ENCODE measurements at places on chromosomes 1 and 21.

GRCh38 chr1:38677756-38678155 lies 181.8 kb downstream of the RRAGC start:
- DNase-seq, result no peak

DNA sequence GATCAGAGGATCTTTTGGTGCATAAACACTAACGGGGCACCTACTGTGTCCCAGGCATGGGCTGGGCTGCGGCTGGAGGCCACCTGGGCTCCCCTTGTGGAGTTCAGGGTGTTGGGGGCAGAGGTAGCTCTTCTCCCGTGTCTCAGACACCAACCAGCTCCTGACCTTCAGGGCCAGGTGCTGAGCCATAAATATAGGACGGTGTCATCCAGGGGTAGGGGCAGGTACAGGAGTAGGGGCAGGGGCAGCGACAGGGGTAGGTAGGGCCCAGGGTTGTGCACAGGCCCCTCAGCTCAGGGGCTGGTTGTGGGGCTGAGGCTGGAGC lies 18.0 kb upstream of the LRRC3 start:
- DNase-seq, result peak; percentile 6

- DNase-seq, result no peak
Observed at GRCh38 chr1:229947968-229948367, 119.1 kb upstream of the GALNT2 start.

- DNase-seq, result no peak
Observed at GRCh38 chr1:204979891-204980649, 62.9 kb upstream of the CNTN2 start.

DNA sequence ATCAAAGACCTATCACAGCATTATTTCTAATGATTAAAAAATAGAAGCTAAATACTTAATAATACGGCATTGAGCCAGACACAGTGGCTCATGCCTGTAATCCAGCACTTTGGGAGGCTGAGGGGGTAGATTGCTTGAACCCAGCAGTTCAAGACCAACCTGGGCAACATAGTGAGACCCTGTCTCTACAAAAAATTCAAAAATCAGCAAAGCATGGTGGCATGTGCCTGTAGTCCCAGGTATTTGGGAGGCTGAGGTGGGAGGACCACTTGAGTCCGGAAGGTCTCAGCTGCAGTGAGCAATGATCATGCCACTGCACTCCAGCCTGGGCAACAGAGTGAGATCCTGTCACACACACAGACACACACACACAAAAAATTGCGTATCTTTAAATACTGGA lies 10.7 kb downstream of the TAF13 start:
- DNase-seq, result no peak

DNA sequence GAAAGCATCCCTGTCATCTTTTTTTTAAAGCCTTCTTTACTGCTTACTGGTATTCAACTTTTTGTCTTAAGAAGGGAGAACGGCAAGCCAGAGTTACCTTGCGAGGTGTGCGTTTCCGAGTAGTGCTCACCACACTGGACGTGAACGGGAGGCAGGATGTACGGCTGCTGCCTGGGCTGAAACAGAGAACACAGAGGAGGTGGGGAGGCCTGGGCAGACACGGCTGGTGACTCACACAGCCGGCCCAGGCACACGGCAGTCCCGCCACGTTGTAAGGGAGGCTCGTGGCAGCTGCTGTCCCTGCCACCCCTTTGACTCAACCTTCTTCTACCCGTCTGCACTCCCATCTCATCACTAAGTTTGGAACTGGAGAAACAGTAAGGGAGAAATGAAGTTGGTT lies 105.8 kb downstream of the SMYD2 start:
- DNase-seq, result no peak

DNA sequence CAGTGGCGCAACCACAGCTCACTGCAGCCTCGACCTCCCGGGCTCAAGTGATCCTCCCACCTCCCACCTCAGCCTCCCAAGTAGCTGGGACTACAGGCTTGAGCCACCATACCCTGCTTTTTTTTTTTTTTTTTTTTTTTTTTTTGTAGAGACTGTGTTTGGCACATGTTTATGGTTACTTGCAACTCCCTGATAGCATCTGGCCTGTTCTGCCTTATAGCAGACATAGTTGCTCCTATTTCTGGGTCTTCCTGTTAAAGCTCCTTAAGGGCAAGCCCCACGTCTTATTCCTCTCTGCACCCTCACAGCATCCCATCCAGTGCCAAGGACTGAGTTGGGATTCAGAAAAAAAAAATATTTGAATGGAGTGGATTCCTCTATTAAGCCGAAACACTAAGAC lies 17.1 kb upstream of the CNR2 start:
- no peak for DNase-seq

GRCh38 chr1:165854101-165854845 lies 26.9 kb downstream of the UCK2 start:
- DNase-seq, result no peak

GRCh38 chr1:56644919-56645676 lies at the start of gene PRKAA2:
TSS of gene PRKAA2 (plus strand) at chr1:56645314. CDS start at chr1:56645388, 74 bp downstream.
- peak; percentile 81 for DNase-seq

- peak; percentile 1 for DNase-seq
Observed at GRCh38 chr1:109713636-109714035, 1.6 kb downstream of the GSTM5 start.

- no peak for DNase-seq
Observed at GRCh38 chr1:18603212-18603852, 27.3 kb upstream of the PAX7 start.

DNA sequence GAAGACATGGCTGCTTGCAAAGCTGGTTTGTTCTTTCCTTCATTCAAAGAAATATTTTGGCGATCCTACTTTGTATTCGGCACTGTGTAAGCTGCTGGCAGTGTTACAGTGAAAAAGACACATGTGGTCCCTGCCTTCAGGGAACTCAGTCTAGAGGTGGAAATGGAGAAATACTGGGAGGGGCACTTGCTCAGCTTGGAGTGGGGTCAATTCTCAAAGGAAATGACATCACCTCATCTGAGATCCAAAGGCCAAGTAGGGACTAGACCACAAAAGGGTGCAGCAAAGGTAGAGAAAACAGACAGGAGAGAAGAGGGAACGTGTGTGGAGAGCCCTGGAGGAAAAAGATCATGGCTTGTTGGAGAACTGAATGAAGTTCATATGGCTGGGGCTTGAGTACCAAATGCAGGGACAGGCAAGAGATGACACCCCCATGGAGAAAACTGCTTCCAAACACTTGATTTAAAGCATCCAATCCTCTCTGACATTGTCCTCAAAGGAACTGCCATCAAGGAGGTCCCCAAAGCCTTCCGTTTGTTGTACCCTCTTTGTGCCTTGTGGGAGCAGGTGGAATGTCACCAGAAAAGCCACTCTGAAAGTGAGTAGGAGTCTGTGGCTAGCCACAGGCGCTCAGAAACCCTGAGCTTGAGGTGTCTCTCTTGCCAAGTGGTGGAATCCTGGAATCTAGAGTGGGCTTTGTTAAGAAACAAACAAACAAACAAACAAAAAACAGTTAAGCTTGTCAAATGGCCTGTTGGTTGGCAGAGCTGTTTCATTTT lies 48.3 kb upstream of the TDRD10 start:
- no peak for DNase-seq

DNA sequence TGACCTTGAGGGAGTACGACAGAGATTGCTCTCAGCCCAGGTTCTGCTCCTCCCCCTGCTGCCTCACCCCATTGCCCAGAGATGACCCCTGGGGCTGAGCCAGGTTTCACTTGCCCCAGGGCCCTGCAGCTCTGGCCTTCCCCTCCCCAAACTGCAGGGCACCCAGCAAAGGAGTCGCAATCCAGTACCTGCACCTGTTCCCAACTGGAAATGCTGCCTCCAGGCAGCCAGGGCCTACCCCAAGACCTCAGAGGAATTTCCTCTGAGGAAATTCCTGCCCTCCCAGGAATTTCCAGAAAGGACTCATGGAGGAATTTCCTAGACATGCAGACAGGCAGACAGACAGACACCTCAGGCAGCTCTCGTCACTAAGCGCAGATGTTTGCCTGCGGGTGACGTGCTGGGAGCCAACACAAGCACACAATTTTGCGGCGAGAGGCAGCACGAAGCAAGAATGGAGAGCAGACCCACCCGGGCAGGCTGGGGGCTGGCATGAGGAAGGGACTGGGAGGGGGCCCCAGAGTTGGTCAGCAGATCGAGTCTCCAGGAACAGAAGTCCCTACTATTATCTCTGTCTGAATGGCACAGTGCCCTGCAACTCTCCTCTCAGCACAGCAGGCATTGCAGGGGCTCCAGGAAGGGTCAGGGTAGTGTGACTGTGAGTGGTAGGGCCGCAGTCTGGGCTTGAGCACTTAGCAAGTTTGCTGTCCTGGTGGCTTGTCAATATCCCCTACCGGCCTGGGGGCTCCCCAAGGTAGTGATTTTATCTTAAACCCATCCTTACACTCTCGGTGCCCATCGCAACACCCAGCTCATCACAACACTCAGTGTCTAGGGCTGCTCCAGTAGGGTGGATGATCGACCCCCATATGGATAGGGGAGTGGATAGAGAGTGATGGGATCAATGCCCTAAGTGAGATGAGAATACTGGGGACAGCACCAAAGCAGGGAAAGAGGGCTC lies 2.9 kb upstream of the EFNA1 start:
- DNase-seq, result peak; percentile 30

DNA sequence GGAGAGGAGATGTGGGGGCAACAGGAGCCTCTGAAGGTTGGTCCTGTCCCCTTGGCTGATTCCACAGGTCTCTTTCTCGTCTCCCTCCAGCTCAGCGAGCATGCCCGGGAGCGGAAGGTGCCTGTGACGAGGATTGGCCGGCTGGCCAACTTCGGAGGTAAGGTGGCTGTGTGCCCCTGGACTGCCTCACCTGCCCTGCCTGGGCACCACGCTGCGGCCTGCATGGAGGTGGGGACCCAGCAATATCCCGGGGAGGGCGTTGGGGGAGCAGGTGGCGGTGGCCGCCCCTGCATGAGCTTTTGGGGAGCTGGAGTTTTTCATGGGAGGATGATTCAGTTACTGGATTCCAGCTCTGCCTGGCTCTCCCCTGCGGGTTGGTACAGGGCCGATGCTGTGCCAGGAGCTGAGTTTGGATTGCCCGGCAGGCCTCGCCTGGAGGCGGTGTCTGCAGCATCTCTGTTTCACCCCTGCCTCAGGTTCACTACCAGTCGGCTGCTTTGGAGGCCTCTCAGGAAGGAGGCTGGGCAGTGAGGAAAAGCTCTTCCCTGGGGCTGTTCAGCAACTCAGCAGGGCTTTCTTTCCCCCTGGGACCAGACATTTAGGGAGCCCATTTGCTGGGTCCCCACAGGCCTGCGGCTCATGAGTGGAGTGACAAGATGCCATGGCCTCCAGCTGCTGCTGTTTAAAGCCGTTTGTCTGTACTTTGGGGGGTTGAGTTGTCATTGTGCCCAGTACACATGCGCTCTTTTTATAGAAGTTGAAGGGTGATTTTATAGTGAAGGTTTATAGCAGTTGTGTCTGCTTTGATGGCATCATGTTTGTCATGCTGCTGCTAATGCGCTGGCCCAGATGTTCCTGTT lies 25.7 kb downstream of the COQ8A start:
- DNase-seq, result no peak

GRCh38 chr21:28607545-28607944 lies 385.1 kb downstream of the LTN1 start:
- DNase-seq, result no peak

- peak; percentile 82 for DNase-seq
Observed at GRCh38 chr1:18681423-18681835, 50.8 kb downstream of the PAX7 start.

GRCh38 chr1:92480813-92481598 lies 5.7 kb downstream of the GFI1 start:
- DNase-seq, result peak; percentile 46

GRCh38 chr1:115648717-115649691 lies 7.2 kb downstream of the VANGL1 start:
- DNase-seq, result no peak

DNA sequence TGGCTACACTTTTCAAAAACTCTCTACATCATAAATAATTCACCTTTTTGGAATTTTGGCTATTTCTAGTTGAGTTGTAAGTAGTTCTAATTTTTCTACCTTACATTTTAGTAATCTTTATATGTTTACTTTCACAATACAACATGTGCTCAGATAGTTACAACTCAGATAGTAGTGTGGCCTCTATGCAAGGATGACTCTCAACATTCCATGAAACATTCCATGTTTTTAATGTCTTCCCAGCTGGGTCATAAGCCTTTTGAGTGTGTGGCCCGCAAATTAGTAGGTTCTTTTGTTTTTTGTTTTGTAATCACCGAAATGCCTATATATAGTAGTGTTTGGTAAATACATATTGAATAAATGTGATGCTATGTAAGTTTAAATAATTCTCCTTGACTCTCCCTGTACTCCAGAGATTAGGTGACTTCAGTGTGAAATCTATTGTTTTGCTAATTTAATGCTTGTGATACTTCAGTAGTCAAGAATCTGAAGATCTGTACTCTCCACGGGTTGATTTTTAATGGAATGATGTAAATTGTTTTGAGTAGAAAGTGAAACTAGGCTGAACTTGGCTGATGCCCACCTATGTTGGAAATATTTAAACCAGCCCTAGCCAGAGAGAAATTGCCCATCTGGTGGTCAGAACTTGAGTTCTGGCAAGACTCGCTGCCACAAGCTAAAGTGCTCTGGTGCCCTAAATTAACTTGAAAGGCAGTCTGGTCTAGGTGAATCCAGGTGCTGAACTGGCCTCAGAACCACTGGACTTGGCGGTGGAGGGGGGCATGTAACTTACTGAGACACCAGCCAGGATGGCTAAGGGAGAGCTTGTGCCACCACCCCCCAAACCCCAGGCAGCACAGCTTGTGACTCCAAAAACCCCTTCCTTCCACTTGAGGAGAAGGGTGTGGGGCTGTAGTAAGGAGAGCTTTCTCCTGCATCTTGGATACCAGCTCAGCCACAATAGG lies 165.6 kb downstream of the USP25 start:
- DNase-seq, result no peak

DNA sequence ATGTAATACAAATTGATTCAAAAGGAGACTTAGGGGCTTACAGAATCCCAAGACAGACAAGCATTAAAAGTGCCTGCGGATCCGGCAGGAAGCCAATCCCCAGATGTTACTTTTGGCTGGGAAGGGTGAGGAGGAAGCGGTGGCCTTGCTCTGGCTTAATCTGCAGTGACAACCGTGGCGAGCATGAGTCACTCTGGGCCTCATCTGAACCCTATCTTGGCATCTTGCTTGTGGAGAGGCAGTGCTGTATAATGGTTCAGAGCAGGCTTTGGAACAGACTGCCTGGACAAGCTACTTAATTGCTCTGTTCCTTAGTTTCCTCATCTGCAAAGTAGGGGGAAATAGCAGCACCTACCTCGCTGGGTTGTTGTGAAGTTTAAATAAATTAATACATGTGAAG lies 74.1 kb downstream of the XCL2 start:
- no peak for DNase-seq

- DNase-seq, result no peak
Observed at GRCh38 chr1:157139052-157139715, 989 bp upstream of the ETV3 start.

Measured in iPS-NIHi11 (cell line).